ENCODE measurements at places on chromosomes 11 and 22.

DNA sequence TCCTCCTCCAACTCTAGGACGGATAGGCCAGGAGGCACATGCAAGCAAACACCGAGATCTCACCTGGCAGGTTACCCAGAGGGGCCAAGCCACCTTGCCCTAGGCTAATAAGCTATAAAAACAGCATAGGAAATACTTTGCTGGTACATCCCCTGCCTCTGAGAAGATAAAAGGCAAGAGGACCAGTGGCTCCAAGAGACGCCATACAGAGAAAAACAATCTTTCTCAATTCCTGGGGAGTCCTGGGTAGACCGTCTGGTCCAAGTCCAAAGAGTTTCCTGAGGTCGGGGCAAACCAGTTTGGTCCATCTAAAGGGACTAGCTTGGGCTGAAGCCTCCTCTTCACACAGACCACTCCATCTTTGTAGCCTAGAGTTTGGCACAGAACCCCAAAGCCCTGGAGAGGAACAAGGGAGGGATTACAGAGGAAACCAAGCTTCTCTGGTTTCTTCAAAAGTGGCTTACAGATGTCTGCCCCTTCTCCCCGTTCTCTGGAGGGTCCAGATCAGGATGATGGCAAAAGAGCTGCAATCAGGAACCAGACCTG, 40.4 kb downstream of the NUMA1 start:
- no peak for DNase-seq

DNA sequence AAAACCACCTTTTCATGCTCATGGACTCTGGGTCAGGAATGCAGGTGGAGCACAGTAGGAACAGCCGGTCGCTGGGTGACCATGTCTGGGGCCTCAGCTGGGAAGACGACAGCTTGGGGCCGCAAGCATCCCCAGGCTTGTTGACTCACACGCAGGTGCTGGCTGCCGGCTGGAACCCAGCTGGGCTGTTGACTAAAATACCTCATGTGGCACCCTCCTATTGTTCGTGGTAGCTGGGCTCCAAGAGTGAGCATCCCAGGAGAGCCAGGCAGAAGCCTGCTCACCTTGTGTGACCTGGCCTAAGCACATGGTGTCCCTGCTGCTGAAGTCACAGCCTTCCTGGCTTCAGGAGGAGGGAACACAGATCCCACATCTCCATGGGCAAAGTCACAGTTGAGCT, 9.4 kb downstream of the DPP3 start:
- DNase-seq = no peak

GRCh38 chr22:40607506-40607905, 29.0 kb downstream of the MRTFA start:
- DNase-seq = no peak

DNA sequence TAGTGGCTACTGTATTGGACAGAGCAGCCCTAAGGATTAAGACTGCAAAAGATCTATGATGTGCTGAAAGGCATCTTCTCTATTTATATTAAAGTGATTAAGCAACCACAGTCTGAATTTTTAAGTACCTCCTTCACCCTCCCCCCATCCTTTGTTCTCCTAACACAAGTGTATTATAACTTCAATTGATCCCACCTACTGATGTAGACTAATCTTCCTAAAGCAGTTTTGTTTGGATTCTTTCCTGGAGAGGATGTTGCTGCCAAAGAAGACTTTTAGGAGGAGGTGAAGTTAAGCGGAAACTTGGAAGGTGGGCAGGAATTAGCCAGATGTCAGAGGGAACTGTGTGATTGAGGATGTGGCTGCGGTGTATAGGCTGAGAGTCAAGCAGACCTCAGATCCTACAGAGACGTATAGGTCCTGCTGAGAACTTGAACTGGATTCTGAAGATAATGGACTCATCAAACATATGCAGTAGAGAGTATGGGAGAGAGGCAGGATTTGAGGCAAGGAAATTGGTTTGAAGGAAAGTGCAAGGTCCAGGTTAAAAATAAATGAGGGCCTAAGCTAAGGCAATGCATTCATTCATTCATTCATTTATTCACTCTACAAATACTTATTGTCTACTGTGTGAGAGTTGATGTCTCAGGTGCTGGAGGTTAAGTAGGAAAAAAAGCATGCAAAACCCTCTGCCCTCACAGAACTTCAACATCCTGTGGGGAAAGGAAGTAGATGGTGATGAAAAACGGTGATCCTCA, 5.2 kb upstream of the RASSF10 start:
- no peak for DNase-seq

- no peak for DNase-seq
These were observed 530 bp downstream of the USP35 start for GRCh38 chr11:78189174-78189724.

- DNase-seq = no peak
These were observed 202.3 kb downstream of the DSCAML1 start for GRCh38 chr11:117594721-117595120.

GRCh38 chr11:92306966-92307510, 82.4 kb downstream of the FAT3 start:
- DNase-seq = no peak

DNA sequence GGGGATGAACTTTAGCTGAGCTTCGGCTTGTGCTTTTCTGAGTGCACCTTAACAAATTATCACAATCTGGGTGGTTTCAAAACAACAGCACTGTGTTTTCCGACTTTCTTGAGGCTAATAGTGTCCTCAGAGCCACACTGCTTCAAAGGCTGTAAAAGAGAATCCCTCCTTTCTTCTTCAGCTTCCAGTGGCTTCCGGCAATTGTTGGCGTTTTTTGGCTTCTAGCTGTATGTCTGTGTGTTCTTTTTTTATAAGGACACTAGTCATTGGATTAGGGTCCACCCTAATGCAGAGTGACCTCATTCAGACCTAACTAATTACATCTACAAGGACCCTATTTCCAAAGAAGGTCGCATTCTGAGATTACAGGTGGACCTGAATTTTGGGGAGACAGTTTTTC, 30.6 kb downstream of the KIAA1671 start:
- DNase-seq = no peak

- DNase-seq = no peak
These were observed 10.5 kb downstream of the ELFN2 start for GRCh38 chr22:37416827-37417226.

DNA sequence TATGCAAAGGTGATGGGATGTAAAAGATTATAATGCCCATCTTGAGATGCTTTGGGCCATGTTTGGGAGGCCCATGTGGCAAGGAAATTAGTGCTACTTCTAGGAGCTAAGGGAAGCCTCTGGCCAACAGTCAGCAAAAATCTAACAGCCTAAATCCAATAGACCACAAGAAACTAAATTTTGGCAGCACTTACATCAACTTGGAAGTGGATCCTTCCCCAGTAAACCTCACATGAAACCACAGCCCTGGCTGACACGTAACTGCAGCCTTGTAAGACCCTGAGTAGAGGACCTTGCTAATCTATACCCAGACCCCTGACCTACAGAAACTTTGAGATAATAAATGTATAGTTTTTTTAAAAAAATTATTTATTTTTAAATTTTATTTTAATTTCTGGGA, 13.1 kb upstream of the GRK3 start:
- no peak for DNase-seq

DNA sequence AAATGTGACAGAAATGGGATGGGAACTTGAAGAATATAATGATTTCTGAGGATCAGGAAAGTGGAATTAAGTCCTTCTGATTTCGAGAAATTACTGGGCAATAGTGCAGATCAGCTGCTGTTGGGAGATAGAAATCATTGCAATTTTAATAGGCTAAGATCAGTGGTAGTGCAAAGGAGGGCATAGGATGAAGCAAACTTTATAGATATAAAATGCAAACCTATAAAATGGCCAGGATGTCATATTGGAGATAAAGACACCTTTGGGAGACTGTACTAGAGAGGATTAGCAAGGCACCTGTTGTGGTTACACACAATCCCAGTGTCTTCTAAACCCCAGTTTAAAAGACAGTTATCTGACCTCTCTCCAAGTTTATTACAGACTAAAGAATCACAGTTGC, 6.5 kb upstream of the MS4A7 start:
- DNase-seq = no peak

GRCh38 chr11:28517621-28518020, 409.4 kb downstream of the METTL15 start:
- no peak for DNase-seq

DNA sequence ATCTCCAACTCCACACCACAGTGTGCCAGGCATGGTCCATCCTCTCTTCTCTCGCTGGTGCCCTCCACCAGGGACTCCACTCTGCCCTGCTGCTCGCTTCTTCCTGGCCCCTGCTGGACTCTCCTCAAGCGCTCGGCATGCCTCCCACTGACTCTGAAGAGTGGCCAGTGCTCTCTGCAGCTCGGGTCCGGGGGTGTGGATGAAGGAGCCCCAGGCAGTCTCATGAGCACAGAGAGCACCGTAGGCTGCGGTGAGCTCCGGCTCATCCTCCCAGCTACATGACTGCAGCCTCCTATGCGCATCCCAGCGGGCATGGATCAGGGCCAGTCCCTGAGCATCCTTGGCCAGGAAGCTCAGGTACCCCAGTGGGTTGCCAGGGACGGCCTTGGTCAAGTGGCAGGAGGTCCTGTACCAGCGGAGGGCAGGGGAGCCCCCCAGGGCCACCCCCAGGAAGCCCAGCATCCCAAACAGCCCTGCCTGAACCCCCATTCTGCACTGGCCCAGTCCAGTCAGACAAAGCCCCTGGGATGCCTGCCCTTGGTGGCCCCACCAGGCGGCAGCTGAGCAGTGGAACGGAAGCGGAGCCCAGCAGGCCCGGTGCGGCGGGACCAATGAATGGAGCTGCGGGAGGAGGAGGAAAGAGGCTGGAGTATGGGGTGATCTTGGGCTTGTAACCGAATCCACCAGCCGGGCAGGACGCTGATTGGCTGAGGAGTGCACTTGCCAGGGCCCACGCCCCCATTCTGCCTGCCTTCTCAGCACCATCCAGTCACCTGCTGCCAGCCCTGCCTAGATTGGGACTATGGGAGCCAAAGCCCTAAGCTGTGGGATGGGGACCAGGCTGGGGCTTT, at the start of gene PLA2G3:
TSS of gene PLA2G3 (minus strand) at position 643 of the 851 bp plus-strand sequence. CDS start at position 489, 154 bp downstream.
- DNase-seq = no peak

GRCh38 chr22:19525116-19525660, 978 bp upstream of the CLDN5 start:
- DNase-seq = no peak

- DNase-seq = no peak
These were observed 15.0 kb upstream of the SORL1 start for GRCh38 chr11:121437018-121437685.

GRCh38 chr11:126519764-126520734, 164.6 kb downstream of the ST3GAL4 start:
- no peak for DNase-seq

GRCh38 chr11:113331441-113331840, 17.1 kb downstream of the TTC12 start:
- DNase-seq = no peak

DNA sequence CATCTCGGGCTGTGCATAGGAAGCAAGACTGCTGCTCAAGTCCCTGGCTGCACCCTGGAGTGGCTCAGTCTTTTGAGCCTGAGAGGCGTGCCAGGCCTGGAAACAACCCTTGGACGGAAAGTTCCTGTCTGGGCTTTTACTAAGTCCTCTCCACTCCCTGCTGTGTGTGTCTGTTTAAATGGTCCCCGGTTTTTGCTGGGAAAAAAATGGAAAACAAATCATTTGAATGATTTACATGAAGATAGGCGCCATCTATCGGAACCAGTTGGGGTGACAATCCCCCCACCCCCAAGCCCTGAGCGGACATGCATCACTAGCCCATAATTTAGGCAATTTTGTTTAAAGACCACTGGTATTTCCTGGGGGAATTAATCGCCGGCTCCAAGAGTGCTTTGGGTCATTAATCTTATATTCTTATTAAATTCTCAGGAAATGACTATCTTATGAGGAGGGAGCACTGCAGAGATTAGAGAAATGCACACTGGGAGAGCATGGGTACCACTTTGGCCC, 2.7 kb upstream of the GAB2 start:
- peak; percentile 75 for DNase-seq

- no peak for DNase-seq
These were observed 27.7 kb upstream of the PPP6R3 start for GRCh38 chr11:68432874-68433273.

GRCh38 chr11:11105361-11105760, 247.5 kb upstream of the ZBED5 start:
- DNase-seq = no peak

GRCh38 chr11:131464461-131464860, 94.0 kb downstream of the NTM start:
- no peak for DNase-seq

DNA sequence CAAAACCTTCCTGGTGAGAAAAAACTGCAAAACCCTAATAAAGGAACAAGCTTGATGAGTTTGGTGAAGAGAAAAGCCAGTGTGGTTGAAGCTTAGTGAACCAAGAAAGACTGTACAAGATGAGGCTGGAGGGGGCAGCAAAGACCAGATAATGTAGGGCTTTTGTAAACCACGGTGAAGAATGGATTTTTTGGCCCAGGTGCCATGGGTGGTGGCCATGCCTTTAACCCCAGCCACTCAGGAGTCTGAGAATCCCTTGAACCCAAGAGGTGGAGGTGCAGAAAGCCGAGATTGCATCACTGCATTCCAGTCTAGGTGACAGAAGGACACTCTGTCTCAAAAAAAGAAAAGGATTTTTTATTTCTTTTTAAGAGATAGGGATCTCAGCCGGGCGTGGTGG, 5.0 kb upstream of the ZDHHC5 start:
- DNase-seq = no peak

- DNase-seq = no peak
These were observed 6.1 kb downstream of the MRGPRE start for GRCh38 chr11:3225826-3226750.

- peak; percentile 33 for DNase-seq
These were observed 4.9 kb downstream of the PTDSS2 start for GRCh38 chr11:454801-455565.

DNA sequence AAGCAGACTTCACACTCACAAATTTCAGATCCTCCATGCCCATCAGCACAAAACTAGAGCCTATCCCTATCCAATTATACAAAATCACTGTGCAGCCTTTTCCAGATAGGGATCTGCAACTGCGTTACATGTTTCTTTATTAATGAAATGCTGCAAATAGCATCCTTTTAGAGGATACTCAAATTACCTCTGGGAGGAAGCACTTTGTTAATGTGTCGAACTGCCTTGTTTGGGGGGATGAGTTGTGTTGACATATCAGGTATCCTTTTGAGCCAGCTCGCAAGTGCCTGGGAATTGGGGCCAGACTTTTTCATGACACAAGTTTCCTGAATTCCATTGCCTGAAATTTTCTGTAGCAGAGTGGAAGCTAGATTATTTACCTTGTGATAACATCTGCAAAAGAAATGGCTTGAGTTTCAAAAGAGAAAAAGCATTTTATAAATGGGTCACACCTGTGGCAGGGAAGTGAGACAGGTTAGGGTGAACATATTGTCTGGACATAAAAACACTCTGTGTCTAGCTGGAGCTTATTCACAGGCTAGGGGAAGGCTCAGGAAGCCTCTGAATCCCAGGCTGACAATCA, 299.1 kb upstream of the MTNR1B start:
- DNase-seq = no peak

DNA sequence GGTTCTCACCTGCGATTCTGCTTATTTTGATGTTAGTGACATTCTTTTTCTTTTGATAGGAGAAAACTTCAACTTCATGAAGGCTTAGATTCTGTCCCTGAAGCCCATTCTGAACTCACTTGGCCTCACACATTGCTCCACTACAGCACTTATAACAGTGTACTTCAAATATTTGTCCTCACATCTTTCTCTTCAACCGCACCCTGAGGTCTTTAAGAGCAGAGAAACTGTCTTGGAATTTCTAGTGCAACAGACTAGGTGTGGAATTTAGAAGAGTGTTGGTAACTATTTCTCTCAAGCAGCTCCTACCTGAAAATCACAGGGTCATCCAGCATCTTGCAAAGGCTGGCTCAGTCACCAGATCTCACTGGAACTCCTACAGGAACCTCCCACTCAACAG, 7.8 kb downstream of the MRGPRX3 start:
- DNase-seq = no peak

- no peak for DNase-seq
These were observed 223.5 kb upstream of the NTM start for GRCh38 chr11:131146827-131147490.

- DNase-seq = no peak
These were observed 10.7 kb upstream of the FAM118A start for GRCh38 chr22:45298934-45299505.

All from heart left ventricle (tissue), 16 donors.